ENCODE measurements at places on chromosomes 6 and 20.
A peak's percentile ranks its signal among the peaks of the same experiment; 100 is the strongest.

GRCh38 chr6:31070711-31071197 is 41.6 kb downstream of the C6orf15 start:
- H3K4me3 ChIP-seq, result no peak overlapping the region
- H3K27me3 ChIP-seq, result no peaks in the 10 kb centered on the region
- no peaks in the 10 kb centered on the region for H3K36me3 ChIP-seq
- DNase-seq, result peak; percentile 29
- H3K27ac ChIP-seq, result no peak overlapping the region
- H3K4me1 ChIP-seq, result peaks cover 15% of the 10 kb centered on the region

DNA sequence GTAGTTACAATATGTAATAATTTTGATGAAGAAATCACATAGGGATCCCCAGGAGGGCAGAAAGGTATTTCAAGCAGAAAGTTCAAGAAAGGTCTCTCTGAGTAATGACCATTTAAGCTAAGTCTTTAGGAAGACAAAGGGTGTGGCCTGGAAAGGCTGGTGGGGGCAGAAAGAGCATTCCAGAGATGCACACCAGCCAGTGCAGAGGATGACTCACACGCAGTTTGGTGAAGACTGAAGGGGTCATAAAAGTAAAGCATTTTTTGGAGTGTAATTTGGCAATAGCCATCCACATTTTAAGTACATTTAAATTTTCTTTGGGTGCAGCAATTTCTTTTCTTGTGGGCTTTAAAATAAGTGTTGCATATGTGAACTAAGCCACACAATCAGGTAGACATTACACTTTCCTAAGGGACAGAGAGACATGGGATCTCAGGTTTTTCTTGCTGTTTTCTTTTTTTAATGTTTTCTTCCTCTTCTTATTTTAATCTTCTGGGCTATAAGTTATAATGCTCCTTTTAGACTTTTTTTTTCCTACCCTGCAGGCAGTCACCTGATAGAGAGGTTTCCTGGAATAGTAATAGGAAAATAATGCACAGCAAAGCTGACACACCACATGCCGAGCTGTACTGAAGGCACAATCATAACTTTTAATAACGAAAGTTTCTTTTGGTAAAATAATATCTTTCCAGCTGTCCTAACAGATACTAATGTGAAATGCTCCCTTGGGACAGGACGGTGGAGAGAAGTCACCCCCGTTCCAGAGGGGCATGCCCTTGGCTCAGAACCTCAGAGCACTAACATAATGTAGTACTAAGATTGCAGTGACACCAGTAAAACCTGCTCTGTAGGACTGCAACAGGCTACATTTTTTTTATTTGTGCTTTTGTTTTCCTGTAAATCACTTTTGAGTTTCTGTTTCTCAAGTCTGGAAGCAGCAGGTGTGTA is 49.6 kb upstream of the PTPRK start:
- H3K36me3 ChIP-seq, result no peaks in the 10 kb centered on the region
- no peak for DNase-seq
- H3K4me1 ChIP-seq, result no peaks in the 10 kb centered on the region
- H3K4me3 ChIP-seq, result no peak overlapping the region
- H3K27ac ChIP-seq, result no peak overlapping the region

GRCh38 chr6:139429580-139430145 is 55.2 kb upstream of the CITED2 start:
- no peaks in the 10 kb centered on the region for H3K36me3 ChIP-seq
- H3K4me3 ChIP-seq, result no peak overlapping the region

DNA sequence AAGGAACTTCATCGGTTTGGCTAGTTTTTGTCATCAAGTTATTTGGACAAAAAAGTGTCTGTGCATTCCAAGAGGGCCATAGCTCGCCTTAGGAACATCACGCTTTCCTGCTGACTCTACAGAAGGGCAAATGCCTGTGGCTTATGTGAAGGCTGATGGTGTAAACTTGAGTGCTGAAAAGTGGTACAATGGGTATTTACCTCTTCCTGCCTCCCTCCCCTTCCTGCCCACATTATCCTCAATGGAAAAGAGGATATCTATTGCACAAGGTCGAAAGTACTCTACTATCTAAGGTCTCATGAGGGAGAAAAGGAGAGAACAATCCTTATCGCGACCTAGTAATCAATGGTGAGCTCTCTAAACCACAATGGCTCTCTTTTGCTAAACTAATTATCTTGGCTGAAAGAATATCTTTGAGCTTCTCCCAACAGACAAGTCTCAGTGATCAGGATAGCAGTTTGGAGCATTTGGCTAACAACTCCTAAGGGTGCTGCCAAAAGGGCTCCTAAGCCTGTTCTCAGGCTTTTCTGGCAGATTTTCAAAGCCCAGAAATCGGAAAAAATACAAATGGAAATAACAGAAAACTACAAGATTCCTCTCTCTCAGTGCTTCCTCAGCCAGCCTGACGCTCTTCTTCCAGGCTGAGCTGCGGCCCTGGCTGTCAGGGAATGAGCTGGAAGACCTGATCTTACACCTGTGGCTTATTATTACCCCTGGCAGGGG is 42.6 kb upstream of the ENPP1 start:
- no peaks in the 10 kb centered on the region for H3K27me3 ChIP-seq
- DNase-seq, result no peak
- no peaks in the 10 kb centered on the region for H3K4me1 ChIP-seq
- H3K36me3 ChIP-seq, result no peaks in the 10 kb centered on the region
- H3K27ac ChIP-seq, result no peak overlapping the region

- H3K27ac ChIP-seq, result no peak overlapping the region
- peaks cover 3% of the 10 kb centered on the region for H3K4me1 ChIP-seq
- no peaks in the 10 kb centered on the region for H3K27me3 ChIP-seq
- no peaks in the 10 kb centered on the region for H3K36me3 ChIP-seq
- H3K4me3 ChIP-seq, result no peak overlapping the region
Measured at GRCh38 chr6:107770541-107770940, 53.6 kb downstream of the SCML4 start.

DNA sequence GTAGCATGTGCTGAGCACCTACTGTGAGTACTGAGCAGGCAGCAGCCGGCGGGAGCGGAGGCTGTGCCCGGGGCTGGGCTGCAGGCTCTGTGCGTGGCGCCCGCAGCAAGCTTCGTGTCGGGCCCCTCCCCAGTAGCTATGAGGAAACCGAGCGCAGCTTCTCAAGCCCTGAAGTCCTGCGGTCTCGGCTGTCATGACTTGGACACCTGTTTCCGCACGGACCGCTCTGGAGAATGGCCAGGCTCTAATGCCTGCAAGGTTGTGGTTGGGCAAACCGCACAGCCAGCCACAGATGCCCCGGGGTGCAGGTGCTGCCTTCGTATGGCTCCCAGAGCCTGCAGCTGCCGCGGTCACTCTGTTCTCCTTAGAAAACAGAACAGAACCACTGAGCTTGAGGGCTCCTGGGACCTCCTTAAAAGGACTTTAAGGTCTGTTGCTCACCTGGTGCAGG is 33.7 kb downstream of the PYGB start:
- DNase-seq, result no peak
- H3K27ac ChIP-seq, result peak overlapping the region; percentile 27
- H3K36me3 ChIP-seq, result peaks cover 13% of the 10 kb centered on the region
- H3K4me1 ChIP-seq, result no peaks in the 10 kb centered on the region
- no peaks in the 10 kb centered on the region for H3K27me3 ChIP-seq
- H3K4me3 ChIP-seq, result no peak overlapping the region

DNA sequence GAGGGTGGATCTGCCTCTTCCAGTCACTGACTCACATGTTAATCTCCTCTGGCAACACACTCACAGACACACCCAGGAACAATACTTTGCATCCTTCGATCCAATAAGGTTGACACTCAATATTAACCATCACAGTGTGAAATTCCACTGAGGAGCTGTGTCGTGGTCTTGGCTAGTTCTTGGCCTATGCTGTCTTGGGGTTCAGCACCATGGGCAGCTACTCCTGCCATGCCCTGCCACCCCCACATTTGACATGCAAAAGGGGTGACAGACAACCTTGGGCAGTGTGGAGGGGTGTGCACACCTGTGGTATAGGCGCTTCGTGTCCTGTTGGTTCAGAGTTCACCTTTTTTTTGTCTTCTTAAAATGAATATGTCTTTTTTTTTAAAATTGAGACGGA is 25.8 kb downstream of the ANKRD6 start:
- no peak for DNase-seq
- no peaks in the 10 kb centered on the region for H3K4me1 ChIP-seq
- H3K4me3 ChIP-seq, result no peak overlapping the region
- no peak overlapping the region for H3K27ac ChIP-seq
- no peaks in the 10 kb centered on the region for H3K27me3 ChIP-seq

DNA sequence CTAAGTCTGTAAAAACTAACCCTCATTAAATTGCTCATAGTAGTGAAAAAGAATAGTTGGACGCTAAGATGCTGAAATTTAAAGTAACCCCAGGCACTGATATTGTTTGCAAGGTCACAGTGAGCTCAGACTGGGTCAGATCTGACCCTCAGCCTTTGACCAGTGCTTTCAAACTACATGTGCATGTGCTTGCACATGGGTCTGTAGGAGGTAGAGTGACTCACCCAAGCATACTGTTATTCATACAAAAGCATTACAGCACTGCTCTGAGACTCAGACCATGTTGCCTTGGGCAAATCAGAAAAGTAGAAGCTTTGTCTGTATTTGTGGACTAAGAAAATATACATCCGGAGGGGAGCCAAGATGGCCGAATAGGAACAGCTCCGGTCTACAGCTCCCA is 326.4 kb upstream of the MARCKS start:
- peak overlapping the region; percentile 96 for H3K27ac ChIP-seq
- peaks cover 13% of the 10 kb centered on the region for H3K4me1 ChIP-seq
- peak overlapping the region; percentile 77 for H3K4me3 ChIP-seq
- no peaks in the 10 kb centered on the region for H3K27me3 ChIP-seq

- H3K4me1 ChIP-seq, result peaks cover 15% of the 10 kb centered on the region
- peak overlapping the region; percentile 41 for H3K4me3 ChIP-seq
- H3K36me3 ChIP-seq, result no peaks in the 10 kb centered on the region
- no peak overlapping the region for H3K27ac ChIP-seq
Measured at GRCh38 chr20:64090165-64090564, 6.0 kb upstream of the LKAAEAR1 start.

GRCh38 chr6:65566117-65566516 is 140.9 kb downstream of the EYS start:
- H3K27ac ChIP-seq, result no peak overlapping the region
- no peaks in the 10 kb centered on the region for H3K27me3 ChIP-seq
- DNase-seq, result no peak

GRCh38 chr6:160678230-160678629 is 14.2 kb upstream of the LPA start:
- peaks cover 53% of the 10 kb centered on the region for H3K27me3 ChIP-seq
- H3K36me3 ChIP-seq, result no peaks in the 10 kb centered on the region
- no peak overlapping the region for H3K27ac ChIP-seq
- H3K4me1 ChIP-seq, result no peaks in the 10 kb centered on the region
- no peak overlapping the region for H3K4me3 ChIP-seq

DNA sequence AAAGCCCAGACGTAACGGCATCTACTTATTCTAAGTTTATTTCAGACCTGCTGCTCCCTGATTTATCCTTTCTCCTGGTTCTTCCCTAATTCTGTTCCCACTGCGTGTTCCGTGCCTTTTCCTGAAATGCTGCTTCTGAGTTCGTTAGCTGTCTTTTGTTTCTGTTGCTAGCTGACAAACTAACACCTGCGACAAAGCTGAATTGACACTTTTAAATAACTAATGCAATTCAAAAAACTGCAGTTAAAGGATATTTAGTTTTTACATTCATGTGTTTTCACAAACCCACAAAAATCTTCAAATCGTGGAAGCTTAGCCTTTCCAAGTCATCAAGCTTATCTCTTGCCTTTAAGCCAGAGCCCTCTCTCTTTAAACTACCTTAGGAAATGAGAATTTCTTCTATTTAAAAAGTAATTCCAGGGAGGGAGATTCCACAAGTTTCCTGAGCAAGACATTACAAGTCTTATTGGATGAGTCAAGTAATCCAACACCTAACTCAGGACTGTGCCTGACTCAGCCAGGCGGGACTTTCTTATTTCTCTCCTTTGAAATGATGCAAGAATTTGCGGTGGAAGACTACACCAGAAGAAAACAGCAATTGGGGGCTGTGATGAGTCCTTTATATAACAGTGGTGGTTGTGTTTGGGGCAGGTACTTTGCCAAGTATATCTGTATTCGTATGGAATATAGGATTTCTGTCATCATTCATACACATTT is 6.3 kb downstream of the ADTRP start:
- no peaks in the 10 kb centered on the region for H3K4me1 ChIP-seq
- H3K4me3 ChIP-seq, result no peak overlapping the region
- no peak overlapping the region for H3K27ac ChIP-seq
- DNase-seq, result no peak
- H3K27me3 ChIP-seq, result no peaks in the 10 kb centered on the region
- H3K36me3 ChIP-seq, result no peaks in the 10 kb centered on the region

GRCh38 chr6:17585766-17586490 is 14.2 kb upstream of the FAM8A1 start:
- peaks cover 4% of the 10 kb centered on the region for H3K4me1 ChIP-seq
- no peak for DNase-seq
- H3K27me3 ChIP-seq, result no peaks in the 10 kb centered on the region
- no peak overlapping the region for H3K27ac ChIP-seq

- H3K4me3 ChIP-seq, result no peak overlapping the region
- peaks cover 3% of the 10 kb centered on the region for H3K27me3 ChIP-seq
- DNase-seq, result no peak
- no peaks in the 10 kb centered on the region for H3K36me3 ChIP-seq
- peaks cover 9% of the 10 kb centered on the region for H3K4me1 ChIP-seq
Measured at GRCh38 chr20:16764560-16764959, 16.4 kb downstream of the OTOR start.

- no peaks in the 10 kb centered on the region for H3K36me3 ChIP-seq
- no peak for DNase-seq
- no peak overlapping the region for H3K27ac ChIP-seq
- H3K4me1 ChIP-seq, result peaks cover 8% of the 10 kb centered on the region
- no peaks in the 10 kb centered on the region for H3K27me3 ChIP-seq
- H3K4me3 ChIP-seq, result no peak overlapping the region
Measured at GRCh38 chr6:21451546-21452013, 142.0 kb upstream of the SOX4 start.

DNA sequence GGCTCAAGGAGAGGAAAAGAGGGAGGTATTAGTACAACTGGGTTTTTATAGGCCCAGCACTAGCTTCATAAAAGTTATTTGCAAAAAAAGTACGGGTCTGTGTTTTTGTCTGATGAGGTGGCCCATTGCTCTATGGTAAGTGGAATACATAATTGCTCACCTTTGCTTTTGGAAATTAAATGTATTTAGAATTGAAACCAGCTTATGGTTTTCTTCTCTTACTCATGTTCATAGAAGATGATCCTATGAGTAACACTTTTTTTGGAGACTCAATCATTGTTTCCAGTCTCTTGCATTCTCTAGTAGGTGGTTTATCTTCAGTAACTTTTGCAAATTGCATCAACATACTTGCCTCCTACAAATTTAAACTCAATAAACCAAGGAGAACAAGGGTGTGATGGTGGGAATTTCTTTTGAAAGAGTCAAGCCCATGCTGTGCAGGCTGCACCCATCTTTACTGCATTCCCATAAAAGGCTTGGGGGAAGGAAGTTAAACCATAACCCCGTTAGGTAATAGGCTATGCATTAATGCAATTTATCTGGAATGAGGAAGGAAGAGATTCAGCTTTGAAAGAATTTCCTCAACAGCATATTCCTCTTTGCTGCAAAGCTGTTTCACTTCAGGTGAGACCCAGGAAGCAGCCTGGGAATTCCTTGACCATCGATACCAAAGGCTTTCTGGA is 48.5 kb upstream of the EDN1 start:
- DNase-seq, result no peak
- H3K4me1 ChIP-seq, result no peaks in the 10 kb centered on the region
- H3K27ac ChIP-seq, result no peak overlapping the region
- H3K36me3 ChIP-seq, result no peaks in the 10 kb centered on the region
- no peaks in the 10 kb centered on the region for H3K27me3 ChIP-seq

Data from neural crest cell (in vitro differentiated cells).